ENCODE measurements at places on chromosomes 16 and 17.

DNA sequence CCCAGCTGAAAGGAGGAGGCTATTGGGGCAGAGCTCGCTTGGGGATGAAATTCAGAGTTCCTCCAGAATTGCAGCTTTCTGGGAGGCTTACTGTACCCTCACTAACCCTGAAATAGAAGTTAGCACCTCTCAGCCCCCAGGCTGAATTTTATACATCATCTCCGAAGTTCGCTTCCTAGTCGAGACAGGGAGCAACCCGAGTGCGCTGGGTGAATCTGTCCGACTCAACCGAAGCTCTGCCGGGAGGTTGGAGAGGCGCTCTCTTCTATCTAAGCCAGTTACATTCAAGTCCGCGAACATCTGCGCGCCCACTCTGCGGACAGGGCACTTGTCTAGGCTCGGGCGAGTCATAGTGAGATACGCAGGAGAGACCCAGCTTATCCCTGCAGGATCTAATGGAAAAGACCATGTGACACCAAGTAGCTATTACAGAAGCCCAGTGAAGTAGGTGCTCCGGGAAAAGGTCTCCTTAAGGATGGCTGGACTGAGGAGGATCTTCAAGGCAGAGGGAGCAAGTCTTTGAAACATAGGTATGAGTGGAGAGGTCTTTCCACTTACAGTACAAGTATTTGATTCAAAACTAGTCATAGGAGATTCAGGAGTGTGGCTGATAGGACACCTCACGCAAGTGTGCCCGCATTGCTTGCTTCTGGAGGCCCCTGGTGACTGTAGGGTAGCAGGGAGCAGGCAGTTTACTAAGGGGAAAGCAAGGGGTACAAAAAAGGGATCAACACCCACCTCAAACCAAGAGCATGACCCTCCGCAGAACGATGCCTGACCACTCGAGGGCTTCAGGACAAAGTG, 646 bp upstream of the HES7 start:
- DNase-seq, result peak; percentile 3

GRCh38 chr17:38917259-38917658, 8.2 kb upstream of the LASP1NB start:
- no peak for DNase-seq

DNA sequence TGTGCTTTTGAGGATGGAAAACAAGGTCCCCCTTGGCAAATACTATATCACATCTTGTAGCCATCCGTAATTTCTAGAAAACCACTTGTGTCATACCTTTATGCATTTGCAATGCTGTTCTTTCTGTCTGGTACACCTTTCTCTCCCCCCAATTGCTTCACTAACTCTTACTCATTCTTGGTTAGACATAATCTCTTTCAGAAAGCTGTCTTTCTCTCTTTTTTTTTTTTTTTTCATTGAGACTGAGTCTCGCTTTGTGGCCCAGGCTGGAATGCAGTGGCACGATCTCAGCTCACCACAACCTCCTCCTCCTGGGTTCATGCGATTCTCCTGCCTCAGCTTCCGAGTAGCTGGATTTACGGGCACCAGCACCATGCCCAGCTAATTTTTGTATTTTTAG, 94.9 kb upstream of the C17orf78 start:
- DNase-seq, result no peak

GRCh38 chr16:86078121-86078600, 179.2 kb downstream of the IRF8 start:
- DNase-seq, result no peak

- no peak for DNase-seq
Observed at GRCh38 chr16:83113317-83113716, 486.5 kb downstream of the CDH13 start.

- no peak for DNase-seq
Observed at GRCh38 chr16:149024-149660, 3.3 kb upstream of the HBZ start.

- DNase-seq, result no peak
Observed at GRCh38 chr16:21526923-21527807, 72.2 kb upstream of the METTL9 start.

DNA sequence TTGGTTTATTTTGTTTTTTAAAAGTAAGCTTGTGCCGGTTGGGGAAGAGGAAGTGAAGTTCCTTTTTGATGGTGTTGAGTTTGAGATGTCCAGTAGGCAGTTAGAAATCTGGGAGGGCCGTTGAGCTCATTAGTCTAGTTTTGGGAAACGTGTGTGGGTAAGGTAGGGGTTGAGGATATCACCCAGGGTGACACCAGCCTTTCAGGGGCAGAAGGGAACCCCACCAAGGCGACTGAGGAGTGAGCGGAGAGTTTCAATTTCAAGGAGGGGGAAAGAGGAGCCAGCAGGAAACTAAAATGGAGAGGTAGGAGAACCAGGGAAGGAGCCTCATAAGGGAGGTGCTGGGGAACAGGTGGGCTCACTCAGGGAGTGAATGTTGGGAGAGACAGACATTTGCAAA, 22.7 kb downstream of the HAPSTR1 start:
- no peak for DNase-seq

DNA sequence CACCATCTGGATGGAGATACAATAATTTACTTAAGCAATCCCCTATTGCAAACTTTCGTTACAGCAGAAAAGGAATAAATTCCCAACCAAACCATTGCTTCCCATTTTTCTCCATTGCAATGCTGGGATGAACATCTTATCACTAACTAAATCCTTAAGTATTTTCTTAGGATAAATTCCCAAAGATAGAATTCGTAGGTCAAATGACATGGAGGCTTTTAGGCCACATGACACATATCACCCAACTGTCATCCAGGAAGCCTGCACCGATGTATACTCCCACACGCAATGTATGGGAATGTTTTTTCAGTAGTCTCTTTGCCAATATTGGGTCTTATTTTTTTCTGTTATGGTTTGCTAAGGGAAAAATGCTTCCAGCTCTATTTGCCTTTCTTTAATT, 1.6 kb upstream of the TLCD2 start:
- no peak for DNase-seq

- no peak for DNase-seq
Observed at GRCh38 chr17:60076811-60077210, 1.9 kb downstream of the HEATR6 start.

- no peak for DNase-seq
Observed at GRCh38 chr16:73129455-73129854, 81.5 kb upstream of the ZFHX3 start.

- DNase-seq, result no peak
Observed at GRCh38 chr16:6157806-6158205, 1060.2 kb upstream of the EEF2KMT start.

GRCh38 chr17:35245196-35245486, 2.3 kb downstream of the SLFN5 start:
- DNase-seq, result no peak

DNA sequence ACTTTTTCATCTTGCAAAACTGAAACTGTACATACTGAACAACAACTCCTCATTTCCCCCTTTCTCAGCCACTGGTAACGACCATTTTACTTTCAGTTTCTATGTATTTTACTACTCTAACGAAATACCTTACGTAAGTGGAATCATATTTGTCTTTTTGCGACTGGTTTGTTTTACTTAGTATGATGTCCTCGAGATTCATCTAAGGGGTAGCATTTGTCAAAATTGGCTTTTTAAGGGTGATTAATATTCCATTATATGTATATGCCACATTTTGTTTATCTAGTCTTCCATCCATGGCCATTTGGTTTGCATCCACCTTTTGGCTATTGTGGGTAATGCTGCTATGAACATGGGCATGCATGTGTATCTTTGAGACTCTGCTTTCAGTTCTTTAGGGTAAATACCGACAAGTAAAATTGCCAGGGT, 10.4 kb downstream of the KPNB1 start:
- DNase-seq, result no peak

DNA sequence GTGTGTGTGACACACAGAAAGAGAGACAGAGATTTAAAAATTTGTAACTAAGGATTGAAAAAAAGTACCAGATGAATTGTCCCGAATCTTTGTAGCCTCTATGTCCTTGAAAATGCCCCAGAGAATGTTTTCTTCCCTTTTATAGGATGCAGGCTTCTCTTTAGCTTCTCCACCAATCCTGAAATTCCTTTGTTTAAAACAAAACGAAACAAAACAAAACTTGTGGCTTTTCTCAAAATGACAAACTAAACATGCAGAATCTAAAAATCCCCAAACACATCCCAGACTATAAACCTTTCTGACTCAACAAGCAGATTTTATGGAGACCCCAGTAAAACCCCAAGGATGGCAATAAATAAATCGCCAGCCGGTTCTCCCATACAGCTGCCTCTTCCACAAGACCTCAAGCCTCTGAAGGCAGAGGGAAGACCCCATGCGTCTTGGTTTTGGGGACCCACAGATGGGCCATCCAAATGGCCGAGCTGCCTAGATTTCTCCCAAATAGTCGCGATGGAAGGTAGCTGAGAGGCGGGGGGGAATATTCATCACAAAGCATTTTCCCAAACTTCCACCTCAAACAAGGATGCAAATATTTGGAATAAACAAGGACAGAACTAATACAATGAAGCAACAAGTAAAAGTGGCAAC, 269.5 kb upstream of the FOXF1 start:
- DNase-seq, result no peak

DNA sequence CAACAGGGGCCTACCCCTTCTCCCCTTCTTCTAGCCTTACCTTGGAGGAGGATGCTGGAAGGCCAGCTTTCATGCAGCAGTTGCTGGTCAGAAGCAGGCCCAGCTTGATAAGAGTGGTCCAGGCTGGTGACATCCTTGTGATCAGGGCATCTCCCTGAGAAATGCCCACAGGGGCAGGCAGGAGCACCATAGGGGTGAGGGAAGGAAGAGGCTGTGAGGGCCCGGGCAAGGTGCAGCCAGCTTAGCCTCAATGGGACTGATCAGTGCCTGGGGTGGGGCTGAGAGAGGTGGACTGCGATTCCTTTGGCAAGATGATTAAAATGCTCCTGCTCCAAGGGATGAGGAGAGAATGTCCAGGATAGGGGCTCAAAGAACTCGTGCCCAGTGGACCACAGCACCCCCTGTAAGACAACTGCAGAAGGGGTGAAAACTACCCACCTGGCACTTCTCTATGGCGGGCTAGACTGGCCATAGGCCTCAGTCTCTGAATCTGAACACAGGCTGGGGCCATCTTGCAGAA, 9.5 kb upstream of the GALK1 start:
- no peak for DNase-seq

DNA sequence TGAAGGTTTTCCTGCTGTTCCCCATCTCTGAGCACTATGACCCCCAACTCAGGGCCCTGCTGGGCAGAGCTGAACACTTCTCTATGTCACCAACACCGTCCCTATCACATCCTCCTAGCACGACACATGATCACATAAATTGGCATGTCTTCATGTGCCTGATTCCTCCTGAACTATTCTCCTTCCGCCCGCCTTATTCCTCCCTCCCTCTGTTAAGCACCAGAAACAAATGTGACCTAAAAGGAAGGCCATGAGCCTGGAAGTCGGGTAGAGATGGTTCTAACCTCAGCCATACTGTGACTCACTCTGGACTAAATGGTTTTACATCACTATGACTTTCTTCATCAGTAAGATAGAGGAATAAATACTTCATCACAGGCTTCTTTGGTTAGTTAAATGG, 80.8 kb upstream of the DYNLRB2 start:
- no peak for DNase-seq

DNA sequence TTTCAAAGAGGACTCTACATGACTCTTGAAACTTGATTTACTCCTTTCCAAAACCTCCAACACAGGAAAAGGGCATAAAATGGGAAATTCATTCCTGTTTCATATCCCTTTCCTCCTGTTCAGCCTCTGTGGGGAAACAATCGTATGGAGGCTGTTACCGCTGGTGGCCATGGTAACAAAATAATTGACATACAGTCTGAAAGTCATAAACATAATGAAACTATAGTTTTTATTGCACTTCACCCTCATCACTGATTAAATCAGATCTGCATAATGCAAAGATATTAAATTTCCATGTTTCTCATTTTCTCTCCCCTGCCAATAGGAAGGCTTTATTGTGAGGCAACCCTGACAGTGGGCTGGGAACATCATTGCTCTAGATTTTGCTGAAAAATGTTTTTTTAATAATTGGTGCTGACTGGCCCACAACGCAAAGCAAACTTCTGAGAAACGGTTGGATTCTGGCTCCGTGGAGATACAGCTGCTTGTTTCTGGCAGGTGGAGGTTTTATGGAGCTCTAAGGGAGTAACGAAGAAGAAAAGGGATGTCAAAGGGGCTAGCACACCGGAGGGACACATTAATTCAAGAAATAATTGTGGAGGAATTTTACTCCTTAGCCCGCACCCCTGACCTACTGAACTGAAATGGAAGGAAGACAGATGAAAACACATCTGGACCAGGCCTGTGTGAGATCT, 154.2 kb upstream of the SHISA6 start:
- no peak for DNase-seq
